ENCODE measurements at places on chromosomes 6 and 20.

GRCh38 chr6:8240301-8240700 lies 138.0 kb upstream of the EEF1E1 start:
- DNase-seq, result no peak

- DNase-seq, result no peak
These were observed 20.9 kb downstream of the DLL1 start for GRCh38 chr6:170269846-170270541.

DNA sequence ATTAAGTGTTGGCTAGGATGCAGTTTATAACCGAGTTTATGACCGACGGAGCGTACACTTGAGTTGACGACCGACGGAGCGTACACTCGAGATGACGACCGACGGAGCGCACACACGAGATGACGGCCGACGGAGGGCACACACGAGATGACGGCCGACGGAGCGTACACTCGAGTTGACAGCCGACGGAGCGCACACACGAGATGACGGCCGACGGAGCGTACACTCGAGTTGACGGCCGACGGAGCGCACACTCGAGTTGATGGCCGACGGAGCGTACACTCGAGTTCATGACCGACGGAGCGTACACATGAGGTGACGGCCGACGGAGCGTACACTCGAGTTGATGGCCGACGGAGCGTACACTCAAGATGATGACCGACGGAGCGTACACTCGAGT lies 119.8 kb downstream of the HUS1B start:
- no peak for DNase-seq

DNA sequence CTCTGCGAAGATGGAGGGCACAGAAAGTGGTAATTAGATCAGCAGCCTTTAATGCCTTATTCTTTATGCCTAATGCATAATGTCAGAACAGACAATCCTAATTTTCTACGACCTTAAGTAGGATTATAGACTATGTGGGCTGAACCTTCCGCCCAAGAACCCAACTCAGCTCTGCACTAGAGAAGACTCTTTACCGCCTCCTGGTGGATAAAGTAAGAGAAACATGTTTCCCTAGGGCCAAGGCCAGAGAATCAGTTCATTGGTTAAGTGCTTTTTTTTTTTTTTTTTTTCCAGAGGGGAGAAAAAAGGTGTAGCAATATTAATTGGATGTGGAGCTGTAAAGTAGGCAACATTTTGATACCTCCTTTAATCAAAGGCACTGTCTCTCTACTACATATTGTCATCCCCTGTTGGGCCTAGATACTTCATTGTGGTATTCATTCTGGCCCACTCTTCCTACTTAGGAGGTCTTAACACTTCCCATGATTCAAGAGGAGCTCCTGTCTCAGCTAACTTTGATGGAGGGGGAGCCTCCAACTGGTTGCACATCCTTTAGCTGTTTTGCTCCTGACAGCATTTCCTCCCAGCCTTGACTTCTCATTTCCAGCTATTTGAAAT lies 124.9 kb upstream of the NRN1 start:
- DNase-seq, result no peak

DNA sequence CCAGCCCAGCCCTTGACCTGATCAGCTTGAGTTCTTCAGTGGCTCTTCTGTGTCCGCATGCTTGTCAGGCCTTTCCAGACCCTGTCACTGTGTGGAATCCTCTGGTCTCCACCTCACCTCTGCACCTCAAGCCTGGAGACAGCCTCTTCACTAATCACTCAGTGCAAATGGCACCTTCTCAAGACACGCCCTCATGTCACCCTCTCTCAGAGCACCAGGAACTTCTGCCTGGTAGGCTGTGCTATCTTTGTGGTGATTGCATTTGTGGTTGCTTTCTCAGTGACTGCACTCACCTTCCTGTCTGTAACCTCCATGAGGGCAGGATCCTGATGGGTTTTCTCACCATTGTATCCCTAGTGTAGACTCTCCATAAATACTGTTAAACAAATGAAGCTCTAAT lies 435.2 kb upstream of the CDH4 start:
- no peak for DNase-seq

GRCh38 chr6:147909640-147910039 lies 401.1 kb downstream of the SAMD5 start:
- DNase-seq, result no peak

DNA sequence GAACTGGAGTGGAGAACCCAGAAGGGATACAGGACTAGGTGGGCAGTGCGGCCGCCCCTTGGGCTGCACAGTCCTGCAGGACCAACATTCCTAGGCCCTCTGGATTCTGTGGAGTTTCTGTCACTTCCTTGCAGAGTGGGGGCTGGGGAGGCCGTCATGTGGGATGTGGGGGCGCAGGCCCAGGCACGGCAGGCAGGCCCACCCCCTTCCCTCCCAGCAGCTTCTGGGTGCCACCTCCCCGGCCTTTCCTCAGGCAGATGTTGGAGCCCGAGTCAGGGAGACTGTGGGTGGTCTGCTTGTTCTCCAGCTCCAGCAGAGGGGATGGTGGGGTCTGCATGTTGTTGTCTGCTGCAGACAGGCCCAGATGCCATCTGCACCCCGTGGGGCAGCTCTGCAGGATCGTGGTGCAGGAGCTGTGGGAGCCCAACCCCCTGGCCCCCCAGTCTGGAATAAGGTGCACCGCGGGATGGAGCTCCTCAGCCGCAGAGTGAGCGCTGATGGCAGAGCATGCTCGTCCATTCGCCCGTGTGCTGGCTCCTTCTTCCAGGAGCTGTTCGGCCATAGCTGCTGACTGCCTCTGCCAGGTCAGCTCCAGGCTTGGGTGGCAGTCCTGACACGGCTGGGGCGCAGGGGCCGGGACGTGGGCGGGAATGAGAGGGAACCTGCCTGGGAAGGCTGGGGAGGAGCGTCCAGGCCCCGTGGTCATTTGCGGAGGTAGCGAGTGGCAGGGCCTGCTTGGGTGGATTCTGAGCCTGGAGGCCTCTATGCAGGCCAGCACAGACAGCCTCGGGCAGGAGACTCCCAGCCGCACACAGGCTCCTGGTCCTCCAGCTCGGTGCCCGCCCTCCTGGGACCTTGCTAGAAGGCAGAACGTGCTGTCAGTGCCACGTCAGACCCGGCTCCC lies 18.1 kb downstream of the SLC17A9 start:
- no peak for DNase-seq

DNA sequence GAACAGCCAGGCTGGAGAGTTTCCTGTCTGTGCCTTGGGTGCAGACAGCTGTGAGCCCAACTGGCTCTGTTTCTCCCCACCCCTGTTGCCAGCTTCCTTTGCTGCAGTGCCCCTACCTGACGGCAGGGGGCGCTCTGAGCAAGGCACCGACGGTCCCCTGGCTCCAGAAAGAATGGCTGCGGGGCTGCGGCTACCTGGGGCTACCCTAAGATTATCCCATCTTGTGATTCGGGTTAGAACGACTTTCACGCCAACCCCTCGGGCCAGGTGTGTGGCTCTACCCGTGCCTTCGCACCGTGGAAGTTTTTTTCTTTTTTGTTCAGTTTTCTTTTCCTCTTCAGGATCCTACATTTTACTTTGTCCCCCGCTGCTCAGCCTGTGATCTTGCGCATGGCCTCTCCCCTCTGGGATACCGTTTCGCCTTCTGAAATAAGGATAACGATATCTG lies 33.4 kb upstream of the AAR2 start:
- peak; percentile 80 for DNase-seq

DNA sequence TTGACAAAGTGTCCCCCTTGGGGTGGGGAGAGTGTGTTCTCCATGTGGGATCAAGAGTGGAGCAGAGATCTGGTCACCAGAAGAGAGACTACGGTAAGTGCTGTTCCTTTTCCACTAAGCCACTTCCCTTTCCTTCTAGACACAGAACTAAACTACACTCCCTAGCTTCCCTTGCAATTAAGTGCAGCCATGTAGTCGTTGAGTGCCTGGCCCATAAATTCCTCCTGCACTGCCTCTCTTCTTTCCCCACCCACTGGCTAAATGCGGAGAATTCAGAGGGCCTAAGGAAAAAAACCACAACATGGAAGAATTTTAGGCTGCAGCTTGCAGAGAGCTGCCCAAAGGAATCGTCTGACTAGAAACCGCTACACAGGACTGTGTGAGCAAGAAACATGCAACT lies 1.5 kb downstream of the WDR27 start:
- no peak for DNase-seq

DNA sequence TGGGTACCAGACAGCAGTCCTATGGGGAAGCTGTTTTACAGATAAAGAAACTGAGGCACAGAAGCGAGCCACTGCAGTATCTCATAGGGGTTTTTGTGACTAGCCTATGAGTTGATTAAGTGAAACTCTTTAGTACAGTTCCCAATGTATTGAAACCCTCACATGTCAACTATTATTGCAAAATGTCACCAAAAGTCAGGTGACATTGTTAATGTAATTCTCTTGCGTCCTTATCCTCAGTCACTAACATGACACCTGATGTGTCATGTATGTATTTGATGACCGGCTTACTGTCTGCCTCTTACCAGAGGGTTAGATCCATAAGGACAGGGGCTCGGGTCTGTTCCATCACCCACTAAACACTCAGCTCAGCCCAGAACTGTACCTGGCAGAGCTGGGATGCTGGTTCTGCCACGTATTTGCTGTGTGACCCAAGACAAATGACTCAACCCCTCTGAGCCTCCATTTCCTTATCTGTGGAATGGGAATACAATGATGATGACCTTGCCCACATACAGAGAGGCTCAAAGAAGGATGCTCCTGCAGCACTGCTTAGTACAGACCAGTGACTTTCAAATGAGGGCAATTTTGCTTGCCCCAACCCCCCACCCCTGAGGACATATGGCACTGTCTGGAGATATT lies 32.9 kb downstream of the PREX1 start:
- DNase-seq, result no peak

GRCh38 chr6:89260310-89260709 lies 43.2 kb upstream of the GABRR1 start:
- no peak for DNase-seq

- DNase-seq, result no peak
These were observed 195.7 kb upstream of the KCNK16 start for GRCh38 chr6:39518221-39518620.

DNA sequence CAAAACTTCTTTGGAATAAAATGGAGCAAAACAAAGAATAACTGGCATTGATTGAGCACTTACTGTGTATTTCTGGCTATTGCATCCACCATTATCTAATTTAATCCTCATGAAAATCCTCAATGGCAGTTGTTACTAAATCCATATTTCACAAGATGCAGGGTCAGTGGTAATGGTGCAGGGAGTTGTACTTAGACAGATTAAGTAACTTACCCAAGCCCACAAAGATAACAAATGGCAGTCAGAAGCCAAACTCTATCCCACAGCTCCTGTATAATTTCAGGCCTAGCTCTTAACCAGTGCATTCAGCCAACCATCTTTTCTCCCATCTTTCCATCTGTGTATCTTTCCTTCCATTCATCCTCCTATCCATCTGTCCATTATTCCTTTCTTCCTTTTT lies 29.3 kb upstream of the SSTR4 start:
- DNase-seq, result no peak

DNA sequence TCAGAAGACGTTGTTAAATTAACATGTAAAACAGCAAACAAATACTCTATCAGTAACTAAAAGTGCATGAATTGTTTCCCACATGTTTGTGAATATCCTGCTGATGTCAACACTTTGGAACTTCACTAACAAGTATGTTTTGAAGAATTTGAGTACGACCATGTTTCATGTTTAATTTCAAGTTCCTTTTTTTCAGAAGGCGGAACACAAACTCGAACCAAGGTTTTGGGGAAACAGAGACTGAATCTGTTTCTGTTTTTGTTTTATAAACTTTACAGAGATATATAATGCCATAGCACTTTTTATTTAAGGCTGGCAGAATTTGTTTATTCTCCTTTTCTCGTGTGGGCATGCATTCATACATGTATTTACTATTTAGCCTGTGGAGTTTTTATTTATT lies 509.3 kb upstream of the CITED2 start:
- DNase-seq, result no peak

DNA sequence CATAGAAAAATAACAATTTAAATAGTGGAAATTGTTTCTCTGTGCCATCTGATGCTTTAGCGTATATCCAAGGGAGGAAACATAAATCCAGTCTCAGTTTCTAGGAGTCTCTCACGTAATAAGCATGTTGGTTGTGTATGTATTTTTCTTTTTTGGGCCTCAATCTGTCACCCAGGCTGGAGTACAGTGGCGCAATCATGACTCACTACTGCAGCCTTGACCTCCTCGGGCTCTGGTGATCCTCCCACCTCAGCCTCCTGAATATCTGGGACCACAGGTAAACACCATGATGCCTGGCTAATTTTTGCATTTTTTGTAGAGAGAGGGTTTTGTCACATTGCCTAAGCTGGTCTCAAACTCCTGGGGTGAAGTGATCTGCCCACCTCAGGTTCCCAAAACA lies 78.6 kb upstream of the PLN start:
- no peak for DNase-seq

DNA sequence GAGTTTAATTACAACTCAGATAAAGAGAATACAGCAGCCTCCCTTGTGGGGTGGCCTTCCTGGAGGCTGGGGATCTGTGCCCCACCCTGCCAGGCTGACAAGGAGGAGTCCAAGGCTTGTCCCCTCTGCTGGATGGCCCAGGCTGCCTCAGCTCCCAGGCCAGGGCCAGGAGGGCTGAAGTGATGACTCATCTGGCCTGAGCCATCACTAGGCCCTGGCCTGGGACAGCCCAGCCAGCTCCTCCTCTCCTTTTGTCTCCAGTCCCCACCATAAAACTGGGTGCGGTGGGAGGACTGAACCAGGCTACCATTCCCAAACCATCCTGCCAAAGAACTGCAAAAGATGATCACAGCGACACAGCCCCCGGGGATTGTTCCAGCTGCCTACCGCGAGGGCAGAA lies 15.0 kb downstream of the GRM4 start:
- no peak for DNase-seq

- DNase-seq, result no peak
These were observed 50.1 kb downstream of the MARCKS start for GRCh38 chr6:113907102-113907815.

- DNase-seq, result no peak
These were observed 396.8 kb downstream of the CDKAL1 start for GRCh38 chr6:20931093-20931492.

GRCh38 chr20:8094850-8095249 lies 37.2 kb upstream of the PLCB1 start:
- DNase-seq, result no peak

DNA sequence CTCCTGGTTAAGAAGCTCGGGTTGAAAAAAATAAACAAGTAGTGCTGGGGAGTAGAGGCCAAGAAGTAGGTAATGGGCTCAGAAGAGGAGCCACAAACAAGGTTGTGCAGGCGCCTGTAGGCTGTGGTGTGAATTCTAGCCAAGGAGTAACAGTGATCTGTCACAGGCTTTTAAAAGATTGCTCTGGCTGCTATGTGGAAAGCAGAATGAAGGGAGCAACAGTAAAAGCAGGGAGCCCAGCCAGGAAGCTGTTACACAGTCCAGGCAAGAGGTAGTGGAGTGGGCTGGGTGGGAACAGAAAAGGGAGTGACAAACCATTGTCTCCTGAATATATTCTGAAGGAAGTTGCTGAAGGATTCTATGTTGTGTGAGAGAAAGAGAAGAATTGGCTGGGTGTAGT lies 2.0 kb downstream of the HFE start:
- peak; percentile 83 for DNase-seq

GRCh38 chr20:24043294-24043693 lies 54.7 kb upstream of the GGTLC1 start:
- no peak for DNase-seq

DNA sequence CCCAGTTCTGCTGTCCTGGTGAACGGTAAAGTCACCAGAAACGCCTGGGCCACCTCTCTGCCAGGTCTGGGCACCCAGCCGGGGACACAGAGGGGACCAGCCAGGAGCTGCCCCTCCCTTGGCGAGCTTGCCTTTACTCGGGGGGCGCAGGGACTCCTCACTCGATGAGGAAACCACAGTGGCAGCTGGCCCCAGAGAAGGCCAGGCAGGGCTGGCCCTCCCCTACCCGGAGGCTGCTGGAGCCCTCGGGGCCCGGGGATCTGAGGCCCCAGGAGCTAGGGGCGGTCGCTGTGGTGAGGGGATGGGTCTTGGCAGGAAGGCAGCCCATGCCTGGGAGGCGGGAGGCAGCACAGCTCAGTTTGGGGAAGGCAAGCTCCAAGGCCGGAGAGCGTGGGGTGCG lies 80.4 kb upstream of the SLCO4A1 start:
- no peak for DNase-seq

All from sigmoid colon (tissue), 7 donors.